ENCODE measurements at places on chromosomes 7 and 10. TPM values are rescaled to one million over a fixed set of nuclear protein-coding genes. Genes with fewer than 3 reads are reported as not detected.

- DNase-seq = no peak
These were observed 170.5 kb downstream of the RPS24 start for GRCh38 chr10:78203915-78204818.

KIN gene
- 10.4 TPM for total RNA-seq

DNA sequence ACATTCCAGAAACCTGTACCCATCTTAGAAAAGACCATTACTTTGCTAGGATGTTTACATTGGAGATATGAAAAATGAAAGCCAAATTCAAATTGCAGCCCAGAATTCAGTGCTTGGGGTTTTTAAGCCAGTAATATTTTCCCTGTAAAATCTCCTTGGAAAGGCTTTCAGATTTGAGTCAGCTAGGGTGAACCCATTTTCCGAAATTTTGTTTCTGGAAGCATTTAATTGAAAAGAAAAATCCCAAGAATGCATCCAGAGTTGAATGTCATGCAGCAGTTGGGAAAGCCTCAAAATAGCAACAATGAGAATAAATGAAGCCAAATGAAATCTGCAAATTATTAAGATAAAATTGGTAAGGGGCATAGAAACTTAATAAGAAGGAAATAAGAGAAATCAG is 106.4 kb downstream of the BMPER start:
- DNase-seq = no peak

MYO3A gene
- not detected for total RNA-seq

GRCh38 chr7:74025146-74025545 is 2.8 kb upstream of the ELN start:
- no peak for DNase-seq

AGAP6 gene
- total RNA-seq = 16.0 TPM

FAM241B gene
- total RNA-seq = 13.0 TPM

HOXA1 gene
- total RNA-seq = 2.0 TPM

SPDYE5 gene
- not detected for total RNA-seq

COL17A1 gene
- 41.3 TPM for total RNA-seq

TSPAN13 gene
- 26.5 TPM for total RNA-seq

- DNase-seq = no peak
These were observed 10.0 kb downstream of the ERLIN1 start for GRCh38 chr10:100175875-100176274.

TCTN3 gene
- 19.8 TPM for total RNA-seq

GRCh38 chr10:8312781-8313180 is 258.3 kb downstream of the GATA3 start:
- no peak for DNase-seq

GRCh38 chr10:130169136-130169859 is 33.1 kb downstream of the GLRX3 start:
- DNase-seq = no peak

- no peak for DNase-seq
These were observed 10.2 kb upstream of the ST8SIA6 start for GRCh38 chr10:17464545-17464944.

RBM28 gene
- 61.1 TPM for total RNA-seq

DNA sequence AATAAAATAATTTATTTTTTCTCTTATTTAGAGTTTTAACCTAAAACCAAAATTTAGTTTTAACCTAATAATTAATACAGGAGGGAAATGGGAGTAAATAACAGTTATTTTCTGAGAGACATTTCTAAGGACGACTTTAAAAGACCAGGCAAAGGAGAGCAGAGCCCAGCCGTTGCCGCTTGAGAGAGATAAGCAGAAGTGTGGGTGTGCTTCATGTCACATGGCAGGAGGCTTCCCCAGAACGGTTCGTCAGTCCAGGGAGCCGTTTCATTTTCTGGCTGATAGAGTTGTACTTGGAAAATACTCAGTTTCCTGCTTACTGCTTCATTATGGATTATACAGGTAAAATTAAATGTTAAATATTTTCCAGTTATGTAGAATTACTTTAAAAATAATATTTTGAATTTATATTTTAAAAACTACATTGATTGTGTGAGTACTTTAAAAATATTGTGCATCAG is 61.4 kb downstream of the ST7 start:
- no peak for DNase-seq

DNA sequence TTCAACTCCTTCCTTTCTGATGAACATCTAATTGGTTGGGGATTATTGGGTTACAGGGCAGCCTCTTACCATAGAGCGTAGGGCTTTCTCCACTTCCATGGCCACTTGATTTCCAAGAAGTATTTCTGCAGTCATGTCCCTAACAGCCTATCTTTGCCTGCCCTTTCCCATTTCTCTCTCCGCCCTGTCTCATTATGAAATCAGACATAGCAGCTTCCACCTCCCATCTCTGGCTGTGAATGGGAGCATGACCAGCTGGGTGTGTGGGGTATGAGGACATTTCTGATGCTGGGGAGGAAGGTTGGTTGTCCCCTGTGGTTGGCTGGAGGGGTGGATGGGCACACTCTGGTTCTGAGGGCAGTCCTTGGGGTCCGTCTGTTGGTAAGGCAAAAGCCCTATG is 41.2 kb downstream of the ADCYAP1R1 start:
- DNase-seq = no peak

DNA sequence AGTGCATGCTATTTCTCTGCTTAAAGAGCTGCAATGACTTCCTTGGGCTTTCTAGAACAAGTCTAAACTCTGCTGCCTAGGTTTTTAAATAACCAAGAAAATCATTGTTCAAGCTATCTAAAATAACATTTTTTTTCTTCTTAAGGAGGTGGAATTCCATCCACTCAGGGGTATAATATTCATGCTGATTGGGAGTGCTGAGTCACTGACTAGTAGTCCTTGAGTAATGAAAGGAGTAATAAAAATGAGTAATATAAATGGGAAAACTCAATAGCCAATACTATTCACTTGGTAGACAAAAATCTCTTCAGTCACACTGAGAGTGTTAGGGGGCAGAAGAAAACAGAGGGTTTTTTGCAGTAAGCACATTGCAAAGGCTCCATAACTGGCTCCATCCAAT is 72.0 kb downstream of the GFRA1 start:
- no peak for DNase-seq

GRCh38 chr10:28012990-28013515 is 14.2 kb upstream of the ODAD2 start:
- DNase-seq = no peak

DNA sequence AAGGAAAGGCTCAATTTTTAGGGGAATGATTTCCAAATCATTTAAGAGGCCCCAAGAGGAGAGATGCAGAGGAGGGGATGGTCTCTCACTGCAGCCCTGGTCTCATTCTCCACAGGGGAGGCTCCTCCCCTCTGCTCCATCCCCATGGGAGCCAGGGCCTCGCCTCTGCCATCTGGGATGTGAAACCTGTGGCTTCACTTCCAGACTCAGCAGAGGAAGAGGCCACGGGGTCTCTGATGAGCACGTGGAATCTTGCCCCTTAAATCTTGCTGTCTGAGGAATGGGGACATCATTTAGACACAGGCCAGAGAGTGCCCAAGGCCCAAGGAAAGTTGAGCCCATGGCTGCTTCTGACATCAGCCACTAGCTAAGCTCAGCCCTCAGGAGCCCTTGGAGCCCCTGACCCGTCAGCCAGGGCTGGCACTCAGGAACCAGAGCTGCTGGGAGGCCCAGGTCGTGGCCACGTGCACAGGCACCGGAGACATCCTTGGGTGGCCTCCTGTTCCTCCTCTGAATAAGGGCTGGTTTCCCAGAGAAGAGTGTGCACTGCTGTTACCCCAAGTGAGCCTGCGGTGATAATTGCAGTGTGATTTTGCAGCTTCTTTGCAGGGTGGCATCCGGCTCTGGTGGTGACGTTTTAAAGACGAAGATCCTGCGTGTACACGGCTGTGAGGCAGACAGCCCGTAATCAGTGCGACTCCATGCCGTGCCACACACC is 50.5 kb downstream of the VIPR2 start:
- no peak for DNase-seq

DNA sequence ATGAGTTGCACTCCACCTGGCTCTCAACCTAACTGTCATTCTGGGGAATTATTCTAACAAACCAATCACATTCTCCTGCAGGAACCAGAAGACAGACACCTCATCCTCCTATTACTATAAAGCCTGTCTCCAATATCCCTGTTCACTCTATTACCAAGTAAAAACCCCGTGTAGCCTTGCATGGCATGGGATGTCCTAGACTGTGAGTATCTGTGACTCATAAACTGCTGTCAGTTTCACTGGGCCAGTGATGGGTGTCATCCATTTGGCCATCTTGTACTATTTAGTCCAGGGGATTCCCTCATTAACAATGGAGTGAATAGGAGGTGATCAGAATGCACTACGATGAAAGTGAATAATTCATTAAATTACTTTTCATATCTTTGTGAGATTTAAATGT is 608.7 kb downstream of the DNAJB9 start:
- no peak for DNase-seq

- DNase-seq = no peak
These were observed 168.3 kb upstream of the MBL2 start for GRCh38 chr10:52940921-52941320.

UPK3BL2 gene
- 24.3 TPM for total RNA-seq

DNA sequence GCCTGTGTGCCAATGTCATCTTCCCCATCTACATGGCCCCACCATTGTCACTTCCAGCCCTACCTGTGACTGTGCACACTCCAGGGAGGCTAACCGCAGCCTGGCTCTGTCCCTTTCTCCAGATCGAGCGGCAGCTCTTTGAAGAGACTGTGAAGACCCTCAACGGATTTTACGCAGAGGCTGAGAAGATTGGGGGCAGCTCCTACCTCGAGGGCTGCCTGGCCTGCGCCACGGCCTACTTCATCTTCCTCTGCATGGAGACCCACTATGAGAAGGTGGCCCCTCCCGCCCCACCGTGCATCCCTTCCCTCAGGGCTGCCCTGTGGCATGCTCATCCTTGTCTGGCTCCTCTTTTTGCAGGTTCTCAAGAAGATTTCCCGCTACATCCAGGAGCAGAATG is 14.2 kb downstream of the GOLGA7B start:
- no peak for DNase-seq

- DNase-seq = peak; percentile 79
These were observed 2.0 kb downstream of the FBXL15 start for GRCh38 chr10:102422545-102423129.

GRCh38 chr10:27464993-27465392 is 39.1 kb upstream of the RAB18 start:
- DNase-seq = no peak

GRCh38 chr7:77484785-77485184 is 52.3 kb upstream of the PTPN12 start:
- no peak for DNase-seq

HECW1 gene
- total RNA-seq = 0.48 TPM

- DNase-seq = no peak
These were observed 571 bp downstream of the KDM7A start for GRCh38 chr7:140176122-140176701.

DNA sequence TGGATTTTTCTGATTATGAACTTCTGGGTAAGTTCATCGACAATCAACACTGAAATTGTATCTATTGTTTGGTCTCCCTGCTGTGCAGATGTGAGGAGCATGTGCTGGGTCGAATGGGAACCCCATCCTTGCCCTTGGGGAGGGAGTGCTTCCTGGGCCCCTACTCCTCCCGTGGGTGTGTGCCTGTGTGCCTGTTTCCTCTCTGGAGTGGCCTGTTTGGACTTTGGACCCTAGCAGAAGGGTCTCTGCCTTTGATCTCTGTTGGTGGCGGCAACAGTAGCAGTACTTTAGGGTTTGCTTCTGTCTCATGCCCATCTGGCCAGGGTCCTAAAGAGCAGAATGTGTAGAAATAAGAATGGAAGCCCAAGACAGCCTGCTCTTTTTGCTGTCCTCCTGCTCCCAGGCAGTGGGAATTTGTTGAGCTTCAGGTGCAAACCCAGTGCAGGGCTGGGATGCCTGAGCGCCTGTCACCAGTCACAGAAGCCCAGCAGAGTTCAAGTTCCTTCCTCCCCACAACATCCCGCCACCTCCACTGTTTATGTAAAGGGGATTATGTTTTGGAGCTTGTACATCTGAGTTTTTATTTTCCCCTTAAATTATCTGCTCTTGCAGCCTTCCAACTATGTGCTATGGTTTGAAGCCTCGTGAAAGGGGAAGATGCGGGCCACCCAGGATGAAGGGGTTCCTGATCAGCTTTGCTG is 1.5 kb upstream of the TACR2 start:
- DNase-seq = no peak

DNA sequence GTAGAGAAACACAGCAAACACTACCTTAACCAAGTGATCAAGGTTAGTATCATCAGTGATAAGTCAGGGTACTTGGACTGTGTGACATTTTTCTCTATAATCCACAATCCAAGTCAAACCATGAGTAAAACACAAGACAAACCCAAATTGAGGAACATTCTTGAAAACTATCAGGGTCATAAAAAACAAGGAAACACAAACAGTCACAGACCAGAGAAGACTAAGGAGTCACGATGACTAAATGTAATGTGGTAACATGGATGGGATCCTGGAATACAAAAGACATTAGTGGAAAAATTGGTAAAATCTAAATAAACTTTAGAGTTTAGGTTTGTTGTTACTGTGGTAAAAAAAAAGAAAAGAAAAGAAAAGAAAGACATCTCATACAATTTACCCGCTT is 103.8 kb downstream of the ARMH3 start:
- no peak for DNase-seq

UFSP1 gene
- total RNA-seq = 2.8 TPM

GRCh38 chr10:111545861-111546605 is 469.2 kb downstream of the ADRA2A start:
- DNase-seq = no peak

GPR26 gene
- not detected for total RNA-seq

DNA sequence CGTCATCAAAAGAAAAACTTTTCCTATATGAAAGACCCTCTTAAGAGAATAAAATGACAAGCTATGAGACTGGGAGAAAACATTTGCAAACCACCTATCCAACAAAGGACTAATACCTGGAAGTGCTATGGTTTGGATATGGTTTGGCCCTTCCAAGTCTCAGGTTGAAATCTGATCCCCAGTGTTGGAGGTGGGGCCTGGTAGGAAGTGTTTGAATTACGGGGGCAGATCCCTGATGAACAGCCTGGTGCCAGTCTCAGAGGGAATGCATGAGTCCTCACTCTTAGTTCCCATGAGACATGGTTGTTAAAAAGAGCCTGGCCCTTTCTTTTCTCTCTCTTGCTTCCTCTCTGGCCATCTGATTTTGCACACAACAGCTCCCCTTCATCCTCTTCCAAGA is 6.3 kb downstream of the ALDH18A1 start:
- DNase-seq = no peak

GRCh38 chr7:3548815-3549214 is 247.8 kb downstream of the SDK1 start:
- no peak for DNase-seq

GRCh38 chr7:22231141-22231540 is 125.8 kb downstream of the RAPGEF5 start:
- no peak for DNase-seq

ATP6V0A4 gene
- total RNA-seq = 4.8 TPM

GRCh38 chr10:3784510-3785250 is at the start of gene KLF6:
TSS of gene KLF6 (minus strand) at chr10:3785209. CDS start at chr10:3785014, 195 bp downstream.
- DNase-seq = no peak

SP4 gene
- 6.1 TPM for total RNA-seq

ITPRID1 gene
- not detected for total RNA-seq

NME8 gene
- not detected for total RNA-seq

GRCh38 chr10:131706952-131707351 is 193.9 kb upstream of the PPP2R2D start:
- no peak for DNase-seq

- no peak for DNase-seq
These were observed 47.9 kb downstream of the GALNT11 start for GRCh38 chr7:152073352-152073751.

All from PC-9 (cell line).